ENCODE measurements at places on chromosomes 3 and 15.

GRCh38 chr15:92602267-92602593, 53.3 kb downstream of the FAM174B start:
- DNase-seq = no peak

DNA sequence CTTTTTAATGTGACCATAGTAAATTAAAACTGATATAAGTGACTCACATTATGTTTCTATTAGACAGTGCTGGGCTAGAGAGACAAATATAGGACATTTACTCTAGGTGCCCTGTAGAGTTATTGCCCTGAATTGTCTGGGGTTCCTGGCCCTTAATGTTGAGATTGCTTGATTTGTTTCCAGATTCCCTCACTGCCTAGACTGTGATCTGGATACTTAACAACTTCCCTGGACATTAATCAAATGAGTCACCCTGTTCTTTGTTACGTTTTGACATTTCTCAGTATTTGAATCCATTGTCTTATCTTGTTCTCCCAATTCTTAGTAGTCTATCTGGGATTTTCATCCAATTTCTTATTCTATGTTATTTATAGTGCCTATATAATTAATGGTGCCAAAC, 65.8 kb downstream of the DTWD1 start:
- DNase-seq = no peak

DNA sequence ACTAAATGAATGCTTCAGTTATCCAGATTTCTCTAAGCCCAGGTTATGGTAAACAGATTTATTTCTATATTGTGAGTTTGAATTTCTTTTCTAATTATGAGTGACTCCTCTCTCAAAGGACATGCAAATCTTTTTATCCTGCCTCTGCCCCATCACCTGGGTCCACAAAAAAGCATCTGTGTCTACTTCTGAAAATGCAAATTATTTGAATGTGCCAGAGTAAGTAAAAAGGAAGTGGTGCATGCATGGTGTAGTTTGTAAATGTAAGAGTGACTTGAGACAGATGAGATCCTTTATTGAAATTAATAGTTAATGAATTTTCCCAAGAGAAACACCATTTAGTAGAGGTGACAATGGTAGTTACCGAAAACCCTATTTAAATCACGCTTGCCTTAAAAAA, 26.9 kb downstream of the MCTP2 start:
- no peak for DNase-seq

GRCh38 chr3:76735152-76735551, 304.7 kb upstream of the ROBO2 start:
- no peak for DNase-seq

DNA sequence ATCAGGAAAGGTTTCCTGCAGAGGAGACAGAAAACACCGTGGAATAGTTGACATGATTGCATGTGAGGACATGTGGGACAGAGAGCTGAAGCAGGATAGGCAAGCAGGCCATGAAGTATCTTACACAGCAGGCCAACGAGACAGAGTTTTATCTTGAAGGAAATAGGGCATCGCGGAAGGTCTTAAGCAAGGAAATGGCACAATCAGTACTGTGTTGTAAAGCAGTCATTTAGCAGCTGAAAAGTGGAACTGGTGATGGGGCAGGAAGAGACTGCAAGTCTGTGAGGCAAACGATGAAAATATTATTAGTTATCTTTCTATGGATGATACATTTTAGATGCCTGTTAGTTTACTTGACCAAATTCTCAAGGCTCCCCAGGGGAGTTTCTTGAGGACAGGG, 535.1 kb downstream of the SOX2 start:
- no peak for DNase-seq

DNA sequence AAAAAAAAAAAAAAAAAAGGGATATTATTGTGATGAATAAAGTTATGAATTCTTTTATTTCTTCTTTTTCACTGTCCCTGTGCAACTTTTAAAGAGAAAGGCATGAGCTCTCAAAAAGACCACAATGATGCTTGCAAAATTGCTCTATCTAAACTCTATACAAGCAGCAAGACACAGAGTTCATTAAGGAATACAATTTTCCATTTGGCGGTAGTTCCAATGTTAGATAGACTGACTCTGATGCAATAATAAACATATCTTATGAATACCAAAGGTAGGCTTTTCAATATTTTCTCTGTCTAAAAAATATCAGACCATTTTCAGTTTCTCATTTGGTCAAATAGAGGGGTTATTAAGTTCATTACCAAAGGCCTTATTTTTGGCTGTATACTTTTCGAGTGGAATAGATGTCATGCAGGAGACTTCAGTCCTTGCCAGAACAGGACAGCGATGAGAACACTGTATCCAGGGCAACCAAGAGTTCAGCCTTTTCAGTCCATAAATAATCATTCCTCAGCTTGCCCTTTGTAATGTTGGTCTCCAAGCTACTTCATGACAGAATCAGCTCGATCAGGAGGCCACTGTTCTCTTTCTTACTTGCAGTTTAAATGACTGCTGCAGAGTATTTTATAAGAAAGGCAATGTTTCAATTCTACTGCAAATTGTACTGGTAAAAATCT, 162.9 kb upstream of the FAM3D start:
- no peak for DNase-seq

DNA sequence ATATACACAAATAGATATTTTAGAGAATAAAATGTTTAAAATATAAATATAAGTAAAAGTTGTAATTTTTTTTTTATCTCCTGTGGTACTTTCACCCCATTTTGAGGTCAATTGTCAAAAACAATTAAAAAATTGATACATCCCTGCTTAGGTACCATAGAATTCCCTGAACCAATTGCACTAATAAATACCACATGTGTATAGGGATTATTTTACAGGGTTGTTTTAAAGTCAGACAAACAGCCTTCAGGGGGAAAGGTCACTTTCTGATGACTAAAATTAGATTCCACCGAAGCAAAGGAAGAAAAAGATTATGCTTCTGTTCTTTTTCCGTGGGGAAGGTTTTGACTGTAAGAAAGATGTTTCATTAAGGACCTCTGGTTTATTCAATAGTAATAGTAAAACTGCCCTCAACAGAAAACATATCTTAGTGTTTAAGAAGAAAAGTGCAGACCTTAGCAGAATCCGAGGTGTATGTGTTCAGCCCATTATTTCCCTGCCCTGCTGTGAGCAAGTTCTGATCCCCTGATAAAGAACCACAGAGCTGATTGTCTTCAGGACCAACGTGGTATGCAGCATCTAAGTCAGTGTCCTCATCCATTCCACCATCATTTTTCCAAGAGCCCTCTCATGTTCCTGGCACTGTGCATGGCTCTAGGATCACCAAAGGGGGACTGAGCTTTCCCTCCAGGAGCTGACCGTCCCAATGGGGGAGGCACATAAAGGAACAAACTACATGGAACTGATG, 132.9 kb upstream of the IL12A start:
- no peak for DNase-seq

Data from NCI-H1694 (cell line).